Lung (tissue), 17 donors: ENCODE measurements at places on chromosomes 4 and X. TPM values are rescaled to one million over a fixed set of nuclear protein-coding genes. Genes with fewer than 3 reads are reported as not detected.

The NKX3-2 gene
- total RNA-seq, result not detected

The SLC10A4 gene
- total RNA-seq, result not detected

DNA sequence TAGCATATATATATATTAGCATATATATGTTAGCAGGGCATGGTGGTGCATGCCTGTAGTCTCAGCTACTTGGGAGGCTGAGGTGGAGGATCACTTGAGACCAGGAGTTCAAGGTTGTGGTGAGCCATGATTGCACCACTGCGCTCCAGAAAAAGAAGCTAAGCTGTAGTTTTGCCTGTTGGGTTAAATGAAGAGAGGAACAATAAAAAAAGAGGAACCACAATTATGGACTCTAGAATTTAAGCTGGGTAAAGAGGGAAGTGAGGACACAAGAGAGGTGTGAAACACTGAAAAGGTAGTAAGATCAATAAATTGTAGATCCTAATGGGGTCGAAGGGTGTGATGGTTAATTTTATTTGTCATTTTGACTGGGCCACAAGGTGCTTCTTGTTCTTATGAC is 40.5 kb upstream of the HSD17B10 start:
- H3K4me3 ChIP-seq, result no peak overlapping the region
- no peak overlapping the region for H3K27ac ChIP-seq
- H3K36me3 ChIP-seq, result no peaks in the 10 kb centered on the region
- H3K27me3 ChIP-seq, result peaks cover 28% of the 10 kb centered on the region

DNA sequence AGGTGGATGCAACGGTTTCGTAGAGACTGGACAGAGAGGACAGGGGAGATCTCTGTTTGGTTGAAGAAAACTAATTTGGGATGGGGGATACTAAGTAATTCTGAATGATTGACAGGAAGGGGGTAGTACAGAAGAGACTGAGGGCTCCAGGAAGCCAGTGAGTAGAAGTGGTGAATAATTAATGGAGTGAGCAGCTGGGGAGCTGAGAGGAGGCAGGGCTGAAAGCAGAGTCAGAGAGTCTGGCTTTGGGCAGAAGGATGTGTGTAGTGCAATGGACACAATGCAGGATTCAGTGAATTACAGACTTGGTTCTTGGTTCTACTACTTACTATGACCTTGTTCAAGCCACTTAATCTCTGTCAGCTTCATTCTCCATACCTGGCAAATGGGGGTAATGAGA is 161.7 kb downstream of the RBMX2 start:
- H3K27ac ChIP-seq, result no peak overlapping the region
- H3K4me3 ChIP-seq, result no peak overlapping the region
- H3K36me3 ChIP-seq, result no peaks in the 10 kb centered on the region
- no peak for DNase-seq
- H3K27me3 ChIP-seq, result peaks cover 3% of the 10 kb centered on the region
- no peaks in the 10 kb centered on the region for H3K4me1 ChIP-seq

DNA sequence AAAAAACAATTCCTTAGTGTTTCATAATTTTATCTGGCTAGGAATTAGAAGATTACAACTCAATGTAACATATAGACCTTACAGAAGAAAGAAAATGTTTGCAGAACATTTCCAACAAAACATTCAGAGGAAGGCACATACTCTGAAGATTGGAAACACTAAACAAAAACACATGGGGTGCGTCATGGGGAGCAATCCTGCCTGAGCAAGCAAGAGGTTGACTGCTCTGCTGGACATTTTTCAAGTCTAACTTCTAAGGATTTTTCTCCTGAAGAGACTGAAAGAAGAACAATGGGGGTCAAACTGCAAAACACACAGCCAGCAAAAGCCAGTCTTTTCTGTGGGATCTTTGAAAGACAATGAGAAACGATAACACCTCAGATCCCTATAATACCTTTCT is 182.8 kb downstream of the GUCY2F start:
- no peaks in the 10 kb centered on the region for H3K36me3 ChIP-seq
- H3K4me1 ChIP-seq, result no peaks in the 10 kb centered on the region
- no peak for DNase-seq
- H3K27ac ChIP-seq, result no peak overlapping the region
- H3K4me3 ChIP-seq, result no peak overlapping the region

DNA sequence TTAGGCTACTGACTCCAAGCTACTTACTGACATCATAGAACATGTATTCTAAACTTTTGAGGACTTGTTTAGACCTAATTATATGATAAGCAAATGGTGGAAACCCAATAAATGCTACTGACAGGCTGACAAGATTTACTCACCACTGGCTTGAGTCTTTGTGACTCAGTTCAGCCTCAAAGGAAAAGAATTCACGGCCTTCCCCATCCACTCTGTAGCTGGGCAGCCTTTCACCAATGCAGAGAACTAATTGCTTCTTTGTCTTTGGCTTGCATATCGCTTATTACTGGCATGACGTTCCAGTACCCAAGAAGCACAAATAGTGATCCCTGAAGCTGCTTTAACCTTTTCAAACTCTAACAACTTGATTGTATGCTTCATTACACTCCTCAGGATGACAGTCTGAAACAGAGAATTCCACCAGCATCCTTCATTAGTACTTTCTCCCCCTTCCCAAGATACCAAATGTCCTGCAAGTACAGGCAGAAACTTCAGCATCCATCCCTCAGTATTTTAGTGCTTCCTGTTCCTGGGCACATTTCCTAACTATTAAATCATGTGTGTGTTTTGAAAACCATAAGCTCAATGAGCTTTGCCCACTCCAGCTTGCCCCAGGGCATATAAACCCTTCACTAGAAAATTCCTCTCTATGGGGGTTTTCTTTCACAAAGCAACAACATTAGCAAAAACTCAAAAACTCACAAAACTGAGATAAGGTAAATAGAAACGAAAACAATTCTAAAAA is 298.1 kb upstream of the SLC7A11 start:
- H3K4me1 ChIP-seq, result no peaks in the 10 kb centered on the region
- no peaks in the 10 kb centered on the region for H3K36me3 ChIP-seq
- DNase-seq, result no peak
- peaks cover 2% of the 10 kb centered on the region for H3K27me3 ChIP-seq

DNA sequence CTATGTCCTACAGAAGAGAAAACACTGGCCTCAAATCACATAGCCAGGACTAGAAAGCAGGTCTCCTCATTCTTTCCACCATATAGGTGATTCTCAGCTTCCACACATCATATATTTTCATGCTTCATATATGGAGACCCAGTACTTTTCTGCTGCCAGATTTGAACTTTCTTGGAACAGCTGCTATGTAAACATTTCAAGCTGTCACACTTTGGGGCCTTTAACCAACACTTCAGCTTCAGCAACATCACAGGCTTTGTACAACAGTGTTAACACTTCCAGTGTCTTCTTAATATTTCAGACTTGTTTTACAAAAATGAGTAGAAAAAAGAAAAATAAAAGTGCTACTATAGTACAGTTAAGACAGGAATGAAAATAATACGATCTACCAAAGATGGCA is 12.6 kb downstream of the SH3RF1 start:
- H3K4me3 ChIP-seq, result no peak overlapping the region
- peak; percentile 66 for DNase-seq
- H3K36me3 ChIP-seq, result no peaks in the 10 kb centered on the region
- no peak overlapping the region for H3K27ac ChIP-seq
- H3K27me3 ChIP-seq, result no peaks in the 10 kb centered on the region

- no peaks in the 10 kb centered on the region for H3K36me3 ChIP-seq
- peaks cover 16% of the 10 kb centered on the region for H3K4me1 ChIP-seq
- no peak overlapping the region for H3K4me3 ChIP-seq
- no peak for DNase-seq
- H3K27me3 ChIP-seq, result no peaks in the 10 kb centered on the region
Measured at GRCh38 chr4:85756938-85757337, 282.0 kb downstream of the ARHGAP24 start.

GRCh38 chr4:182385897-182386296 is 142.7 kb downstream of the TENM3 start:
- H3K36me3 ChIP-seq, result no peaks in the 10 kb centered on the region
- H3K4me1 ChIP-seq, result no peaks in the 10 kb centered on the region
- DNase-seq, result no peak
- H3K4me3 ChIP-seq, result no peak overlapping the region
- no peaks in the 10 kb centered on the region for H3K27me3 ChIP-seq

GRCh38 chr4:166045457-166045856 is 172.4 kb downstream of the TLL1 start:
- H3K4me1 ChIP-seq, result no peaks in the 10 kb centered on the region
- H3K4me3 ChIP-seq, result no peak overlapping the region
- no peak overlapping the region for H3K27ac ChIP-seq
- no peak for DNase-seq
- no peaks in the 10 kb centered on the region for H3K27me3 ChIP-seq

DNA sequence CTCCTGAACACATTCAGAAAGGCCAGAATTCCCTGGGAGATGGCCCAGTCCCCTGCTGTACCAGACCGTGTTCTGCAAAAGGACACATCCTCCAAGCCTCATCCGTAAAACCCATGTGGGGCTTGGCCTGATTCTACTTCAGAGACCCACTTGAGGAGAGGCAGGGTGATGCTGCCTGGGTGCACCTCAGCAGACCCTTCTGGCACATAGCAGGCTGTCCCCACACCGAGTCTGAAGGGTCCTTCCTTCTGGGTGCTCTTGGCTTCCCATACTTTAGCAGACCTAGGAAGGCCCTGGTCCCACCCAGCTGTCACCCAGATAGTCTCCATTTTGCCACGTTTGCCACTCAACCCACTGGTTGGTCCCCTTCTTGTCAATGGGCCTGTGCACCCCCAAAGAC is 270.1 kb upstream of the AGTR2 start:
- no peaks in the 10 kb centered on the region for H3K36me3 ChIP-seq
- no peak for DNase-seq
- H3K4me1 ChIP-seq, result no peaks in the 10 kb centered on the region
- no peak overlapping the region for H3K4me3 ChIP-seq

DNA sequence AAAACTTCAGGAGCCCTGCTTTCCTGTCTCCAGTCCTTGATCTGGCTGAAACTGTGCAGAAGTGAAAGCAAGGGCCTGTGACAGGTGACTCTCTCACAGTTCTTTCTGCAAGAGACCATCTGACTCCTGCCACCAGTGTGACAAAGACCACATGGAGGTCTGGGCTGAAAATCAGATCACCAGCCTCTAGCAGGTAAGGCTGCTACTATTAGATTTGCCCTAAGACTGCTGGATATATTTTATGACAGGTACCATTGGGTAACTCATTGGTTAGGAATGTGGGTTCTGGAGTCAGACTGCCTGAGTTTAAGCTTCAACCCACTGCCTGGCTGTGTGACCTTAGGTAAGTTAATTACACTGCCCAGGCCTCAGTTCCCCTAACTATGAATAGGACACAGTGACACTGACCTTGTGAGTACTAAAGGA is 163.3 kb upstream of the SLC7A11 start:
- H3K27me3 ChIP-seq, result no peaks in the 10 kb centered on the region
- peaks cover 2% of the 10 kb centered on the region for H3K4me1 ChIP-seq
- H3K36me3 ChIP-seq, result no peaks in the 10 kb centered on the region
- no peak for DNase-seq
- no peak overlapping the region for H3K4me3 ChIP-seq
- H3K27ac ChIP-seq, result no peak overlapping the region

- no peak for DNase-seq
- no peak overlapping the region for H3K4me3 ChIP-seq
- no peaks in the 10 kb centered on the region for H3K4me1 ChIP-seq
- no peak overlapping the region for H3K27ac ChIP-seq
Measured at GRCh38 chr4:60215906-60216305, 984.2 kb upstream of the ADGRL3 start.

GRCh38 chr4:159950707-159951106 is 847.8 kb downstream of the RAPGEF2 start:
- no peaks in the 10 kb centered on the region for H3K36me3 ChIP-seq
- H3K27me3 ChIP-seq, result no peaks in the 10 kb centered on the region
- no peak overlapping the region for H3K27ac ChIP-seq

DNA sequence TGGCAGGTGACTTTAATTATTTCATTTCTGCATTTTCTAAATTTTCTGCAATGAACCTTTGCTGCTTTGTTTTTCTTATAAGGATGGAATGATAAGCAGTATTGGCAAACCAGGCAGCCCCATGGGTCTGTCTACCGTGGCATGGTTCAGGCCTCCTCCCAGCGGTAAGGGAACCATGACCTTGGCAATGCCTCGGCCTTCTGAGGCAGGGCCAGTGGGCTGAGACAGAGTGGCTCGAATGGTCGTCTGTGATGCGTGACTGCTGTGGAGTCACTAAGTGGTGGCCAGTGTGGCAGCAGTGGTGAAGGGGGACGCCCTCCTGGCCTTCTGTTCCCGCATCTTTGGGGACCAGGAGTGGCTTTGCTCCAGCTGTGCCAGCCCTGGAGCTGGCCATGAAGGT is 43.6 kb upstream of the GRPEL1 start:
- no peak for DNase-seq
- no peaks in the 10 kb centered on the region for H3K27me3 ChIP-seq
- H3K4me3 ChIP-seq, result no peak overlapping the region
- no peaks in the 10 kb centered on the region for H3K36me3 ChIP-seq

DNA sequence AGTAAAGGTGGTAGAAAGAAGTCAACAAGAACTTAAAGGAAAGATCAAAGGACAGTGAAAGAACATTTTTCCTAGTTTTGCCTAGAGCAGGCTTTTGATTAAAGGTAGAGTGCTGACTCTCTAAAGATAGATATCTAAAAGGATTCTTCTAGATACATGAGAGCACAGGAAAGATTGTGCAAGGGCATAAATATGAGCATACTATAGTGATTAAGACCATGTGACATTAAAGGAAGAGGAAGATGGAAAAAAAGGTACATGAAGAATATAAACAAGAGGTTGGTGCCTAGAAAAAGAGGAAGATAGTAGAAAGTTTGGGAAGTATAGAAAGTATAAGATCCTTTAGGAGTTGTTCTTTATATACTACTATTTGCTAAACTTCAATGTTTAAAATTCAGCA is 26.1 kb upstream of the TET2 start:
- H3K36me3 ChIP-seq, result no peaks in the 10 kb centered on the region
- H3K27me3 ChIP-seq, result no peaks in the 10 kb centered on the region
- no peak for DNase-seq
- H3K4me1 ChIP-seq, result no peaks in the 10 kb centered on the region
- no peak overlapping the region for H3K4me3 ChIP-seq

GRCh38 chrX:46744009-46744408 is 14.9 kb downstream of the SLC9A7 start:
- no peak overlapping the region for H3K27ac ChIP-seq
- no peak for DNase-seq
- H3K36me3 ChIP-seq, result no peaks in the 10 kb centered on the region
- no peak overlapping the region for H3K4me3 ChIP-seq
- H3K27me3 ChIP-seq, result peaks cover 6% of the 10 kb centered on the region

GRCh38 chr4:71232056-71232430 is 106.8 kb upstream of the SLC4A4 start:
- no peaks in the 10 kb centered on the region for H3K36me3 ChIP-seq
- H3K4me3 ChIP-seq, result no peak overlapping the region
- H3K27ac ChIP-seq, result peak overlapping the region; percentile 84
- H3K27me3 ChIP-seq, result no peaks in the 10 kb centered on the region
- DNase-seq, result no peak
- peaks cover 73% of the 10 kb centered on the region for H3K4me1 ChIP-seq

GRCh38 chr4:174435974-174436373 is 86.3 kb downstream of the HPGD start:
- no peak overlapping the region for H3K4me3 ChIP-seq
- no peak for DNase-seq
- no peak overlapping the region for H3K27ac ChIP-seq
- H3K27me3 ChIP-seq, result no peaks in the 10 kb centered on the region
- no peaks in the 10 kb centered on the region for H3K36me3 ChIP-seq
- no peaks in the 10 kb centered on the region for H3K4me1 ChIP-seq
